ENCODE measurements at places on chromosomes 5 and 9.
A peak's percentile ranks its signal among the peaks of the same experiment; 100 is the strongest.

- no peak for DNase-seq
Observed at GRCh38 chr5:177476531-177477233, 3.2 kb upstream of the DBN1 start.

GRCh38 chr5:4205398-4205797, 609.8 kb downstream of the IRX1 start:
- no peak for DNase-seq

- DNase-seq, result no peak
Observed at GRCh38 chr9:118644066-118644465, 725.2 kb downstream of the BRINP1 start.

- peak; percentile 74 for DNase-seq
Observed at GRCh38 chr9:94269264-94269663, 10.2 kb downstream of the ZNF169 start.

- DNase-seq, result no peak
Observed at GRCh38 chr5:134997015-134997414, 29.3 kb downstream of the CATSPER3 start.

- no peak for DNase-seq
Observed at GRCh38 chr9:134937164-134937555, 19.4 kb upstream of the FCN1 start.

DNA sequence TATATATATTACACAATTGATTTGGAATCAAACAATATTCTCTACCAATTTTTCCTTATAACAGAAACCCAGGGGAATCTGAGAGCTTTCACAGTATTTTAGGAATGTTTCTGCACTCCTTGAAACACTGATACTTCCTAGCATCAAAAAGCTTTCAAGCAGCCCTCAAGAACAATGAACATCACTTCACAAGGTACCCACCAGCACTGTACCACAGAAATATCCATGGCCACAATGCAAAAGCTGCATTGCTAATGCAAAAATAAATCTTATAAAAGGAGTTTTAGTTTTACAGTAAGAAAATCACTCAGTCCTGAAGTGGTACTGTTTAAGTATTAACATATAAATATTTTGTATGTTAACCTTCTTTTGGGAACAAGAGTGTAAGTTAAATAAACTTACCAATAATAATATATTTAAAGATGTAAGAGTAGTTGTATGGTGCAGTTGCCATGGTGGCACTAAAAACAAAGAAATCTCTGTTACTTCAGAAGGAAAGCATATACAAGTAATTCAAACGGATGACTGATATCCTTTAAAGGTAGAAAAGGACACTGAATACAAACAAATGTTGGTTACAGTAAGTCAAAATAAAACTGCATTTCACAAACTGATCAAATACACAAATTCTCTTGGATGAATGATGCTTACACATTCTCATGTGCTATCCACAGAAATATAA, 8.6 kb downstream of the RAB14 start:
- no peak for DNase-seq

DNA sequence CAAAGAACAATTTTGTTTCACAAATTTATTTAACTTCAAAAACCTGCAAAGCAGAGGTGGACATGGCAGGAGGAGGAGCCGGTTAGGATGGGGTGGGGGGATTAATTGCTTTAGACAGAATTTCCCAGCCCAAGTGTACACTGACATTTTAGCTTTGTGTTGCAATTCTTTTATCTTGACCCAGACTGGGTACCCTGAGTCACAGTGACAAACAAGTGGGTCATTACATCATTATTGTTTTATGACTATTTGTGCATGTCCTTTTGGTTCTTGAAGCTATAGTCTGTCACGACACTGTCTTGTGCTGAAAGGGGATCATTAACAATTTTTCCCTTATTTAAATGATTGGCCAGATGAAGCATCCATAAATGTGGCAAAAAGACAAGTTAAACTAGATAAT, 84.5 kb upstream of the VCAN start:
- DNase-seq, result no peak

GRCh38 chr9:136132512-136133050, 13.9 kb upstream of the TMEM250 start:
- no peak for DNase-seq

DNA sequence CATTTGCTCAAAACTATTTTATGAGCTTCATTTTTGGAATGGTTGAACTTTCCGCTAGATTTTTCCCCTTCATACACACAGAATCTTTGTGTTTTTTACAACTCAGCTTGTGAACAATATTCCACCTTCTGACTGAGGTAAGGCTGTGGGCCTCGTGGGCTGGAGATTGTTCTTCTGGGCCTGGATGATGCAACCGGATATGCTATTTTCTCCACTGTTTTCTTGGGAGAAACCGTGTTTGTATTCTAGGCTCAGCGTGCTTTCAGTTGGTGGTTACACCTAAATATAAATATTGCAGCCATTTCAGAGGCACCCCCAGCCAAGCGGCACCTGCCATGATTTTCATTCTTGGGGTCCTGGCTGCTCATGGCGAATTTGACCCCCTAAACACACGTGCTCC, 55.2 kb downstream of the IRX1 start:
- DNase-seq, result no peak

DNA sequence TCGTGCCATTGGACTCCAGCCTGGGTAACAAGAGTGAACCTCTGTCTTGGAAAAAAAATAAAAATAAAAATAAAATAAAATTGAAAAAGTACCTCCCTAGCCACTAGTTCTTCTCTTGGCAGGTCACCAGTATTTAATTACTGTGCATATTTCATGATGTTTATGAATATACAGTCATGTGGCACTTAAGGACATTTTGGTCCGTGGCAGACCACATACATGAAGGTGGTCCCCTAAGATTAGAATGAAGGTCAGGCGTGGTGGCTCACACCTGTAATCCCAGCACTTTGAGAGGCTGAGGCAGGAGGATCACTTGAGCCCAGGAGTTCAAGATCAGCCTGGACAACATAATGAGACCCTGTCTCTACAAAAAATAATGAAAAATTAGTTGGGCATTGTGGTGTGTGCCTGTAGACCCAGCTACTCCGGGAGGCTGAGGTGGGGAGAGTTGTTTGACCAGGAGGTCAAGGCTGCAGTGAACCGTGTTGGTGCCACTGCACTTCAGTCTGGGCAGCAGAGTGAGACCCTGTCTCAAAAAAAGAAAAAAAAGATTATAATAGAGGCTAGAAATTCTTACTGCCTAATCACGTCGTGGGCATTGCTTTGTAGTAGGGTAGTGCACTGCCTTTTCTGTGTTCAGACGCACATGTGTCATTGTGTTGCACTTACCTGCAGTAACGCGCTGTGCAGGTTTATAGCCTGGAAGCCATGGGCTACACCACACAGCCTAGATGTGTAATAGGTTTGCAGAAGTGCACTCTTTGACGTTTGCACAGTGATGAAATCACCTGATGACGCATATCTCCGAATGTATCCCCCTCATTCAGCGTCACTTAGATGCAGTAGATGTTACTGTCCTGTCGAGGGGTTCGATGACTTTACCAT, 12.8 kb downstream of the EHMT1 start:
- DNase-seq, result no peak

GRCh38 chr9:87740209-87740608, 14.3 kb downstream of the CTSL start:
- DNase-seq, result no peak

GRCh38 chr5:171152382-171152781, 156.7 kb upstream of the TLX3 start:
- DNase-seq, result no peak

- peak; percentile 31 for DNase-seq
Observed at GRCh38 chr5:179907556-179908324, at the start of gene TBC1D9B. TSS of gene TBC1D9B (minus strand) at chr5:179907897. CDS start at chr5:179907821, 76 bp downstream.

DNA sequence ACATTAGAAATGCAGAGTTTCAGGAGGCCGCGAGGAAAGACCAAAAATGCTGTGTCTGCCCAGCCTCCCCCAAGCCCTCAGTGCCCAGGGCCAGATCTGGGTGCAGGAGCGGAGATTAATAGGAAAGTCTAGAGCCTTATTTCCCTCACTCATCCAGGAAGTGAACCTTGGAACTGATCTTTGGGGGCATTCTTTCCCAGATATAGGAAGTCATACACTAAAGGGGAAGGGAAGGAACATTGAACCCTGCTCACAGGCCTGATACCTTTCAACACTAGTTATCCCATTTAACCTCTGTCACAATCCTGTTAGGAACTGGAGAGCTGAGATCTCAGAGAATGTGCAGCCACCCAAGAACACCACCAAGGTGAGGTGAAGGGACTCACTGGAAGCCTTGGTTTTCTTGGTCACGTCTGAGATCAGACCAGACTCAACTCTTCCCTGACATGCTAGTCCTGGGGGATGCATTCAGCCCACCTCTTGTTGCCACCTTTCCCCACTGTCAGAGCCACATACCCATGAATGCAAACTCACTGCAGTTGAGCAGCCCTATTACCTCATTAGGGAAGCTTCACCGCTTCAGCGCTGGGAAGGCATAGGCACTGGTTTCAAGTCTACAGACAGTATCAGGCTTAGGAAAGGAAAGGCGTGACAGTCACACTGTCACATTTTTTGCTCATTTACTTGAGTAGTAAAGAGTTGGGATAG, 95.0 kb downstream of the KIAA1958 start:
- no peak for DNase-seq

GRCh38 chr5:112737070-112737462, 619 bp upstream of the APC start:
- DNase-seq, result no peak

DNA sequence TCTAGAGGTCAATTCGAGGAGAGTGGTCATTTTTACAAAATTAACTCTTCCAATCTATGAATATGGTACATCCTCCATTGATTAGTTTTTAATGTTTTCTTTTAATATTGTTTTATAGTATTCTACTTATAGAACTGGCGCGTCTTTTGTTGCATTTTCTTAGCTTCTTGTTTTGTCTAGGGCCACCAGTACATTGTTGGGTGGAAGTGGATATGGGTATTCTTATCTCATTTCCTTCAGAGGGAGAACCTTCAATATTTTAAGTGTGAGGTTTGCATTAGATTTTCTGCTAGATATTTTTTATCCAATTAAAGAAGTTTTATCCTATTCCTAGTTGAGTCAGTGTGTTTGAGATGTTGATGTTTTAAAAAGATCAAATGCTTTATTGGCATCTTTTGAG, 69.8 kb downstream of the RPS23 start:
- no peak for DNase-seq

GRCh38 chr5:60340965-60341471, 358.9 kb downstream of the DEPDC1B start:
- no peak for DNase-seq

DNA sequence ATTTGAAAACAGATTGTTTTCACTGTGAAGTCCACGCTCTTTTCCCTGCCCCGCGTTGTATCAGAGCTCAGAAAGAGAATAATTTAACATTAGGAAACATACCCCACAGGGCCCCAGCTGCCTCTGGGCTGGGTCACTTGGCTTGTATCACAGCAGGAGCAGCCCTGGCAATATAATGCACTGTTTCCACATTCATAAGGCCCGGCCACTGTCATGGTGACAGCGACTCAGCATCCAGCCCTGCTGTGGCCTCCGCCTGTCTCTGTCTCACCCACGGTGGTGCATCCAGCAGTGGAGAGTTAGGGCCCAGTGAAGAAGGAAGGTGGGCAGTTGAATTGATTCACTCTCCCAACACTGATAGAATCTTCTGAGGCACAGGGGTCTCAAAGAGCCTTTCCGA, 188.9 kb downstream of the NSG2 start:
- DNase-seq, result no peak

DNA sequence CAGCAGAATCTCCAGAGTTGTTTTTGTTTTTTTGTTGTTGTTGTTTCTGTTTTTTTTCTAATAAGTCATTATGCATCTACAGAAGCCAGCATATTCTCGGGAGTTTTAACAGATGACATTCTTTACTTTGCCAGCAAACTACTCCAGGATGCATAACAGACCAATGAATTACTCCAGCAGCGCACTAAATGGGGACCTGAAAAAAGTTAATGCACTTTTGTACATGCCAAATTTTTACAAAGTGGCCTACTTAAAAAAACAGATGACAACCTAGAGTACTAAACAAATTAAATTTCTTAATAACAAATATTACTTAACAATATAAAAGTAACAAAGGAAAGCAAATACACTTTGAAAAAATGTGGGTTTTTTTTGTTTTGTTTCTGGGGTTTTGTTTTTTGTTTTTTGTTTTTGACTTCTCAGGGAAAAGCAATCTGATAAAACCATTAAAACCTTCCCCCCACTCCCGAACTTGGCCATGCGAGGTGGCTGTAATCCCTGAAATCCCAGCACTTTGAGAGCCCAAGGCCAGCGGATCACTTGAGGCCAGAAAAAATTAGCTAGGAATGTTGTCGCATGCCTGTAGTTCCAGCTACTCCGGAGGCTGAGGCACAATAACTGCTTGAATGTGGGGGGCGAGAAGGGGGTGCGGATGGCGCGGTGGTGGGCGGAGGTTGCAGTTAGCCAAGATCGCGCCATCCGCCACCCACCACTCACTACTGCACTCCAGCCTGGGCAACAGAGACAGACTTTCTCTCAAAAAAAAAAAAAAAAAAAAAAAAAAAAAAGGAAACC, 352.4 kb downstream of the CETN3 start:
- DNase-seq, result no peak

Measured in NCI-H2171 (cell line).